ENCODE measurements at places on chromosomes 12 and 14.

DNA sequence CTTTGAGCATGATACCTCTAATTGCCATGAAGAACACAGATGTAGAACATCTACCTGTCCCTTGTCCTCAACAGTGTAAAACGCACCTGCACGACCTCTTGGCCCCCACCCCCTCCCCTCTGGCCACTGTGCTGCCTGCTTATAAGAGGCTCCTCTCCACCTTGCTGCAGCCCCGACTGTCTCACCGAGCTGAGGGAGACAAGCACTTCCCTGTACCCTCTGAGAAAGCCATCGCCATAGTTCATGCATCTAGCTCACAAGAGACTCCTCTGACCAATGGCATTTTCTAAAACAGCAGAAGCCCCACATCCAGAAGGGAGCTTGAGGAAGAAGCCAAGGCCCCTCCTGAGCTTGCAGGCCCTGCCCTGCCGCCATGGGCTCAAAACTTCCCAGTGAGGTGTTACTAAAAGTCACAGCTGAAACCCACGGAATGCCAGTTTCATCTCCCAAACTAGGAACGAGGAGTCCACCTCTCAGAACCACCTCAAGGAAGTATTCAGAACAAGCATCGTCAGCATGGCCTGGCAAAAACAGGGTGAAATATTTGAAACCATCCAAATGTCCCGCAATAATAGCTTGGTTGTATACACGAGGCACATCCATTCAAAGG, 21.5 kb upstream of the ANO2 start:
- no peak for DNase-seq

DNA sequence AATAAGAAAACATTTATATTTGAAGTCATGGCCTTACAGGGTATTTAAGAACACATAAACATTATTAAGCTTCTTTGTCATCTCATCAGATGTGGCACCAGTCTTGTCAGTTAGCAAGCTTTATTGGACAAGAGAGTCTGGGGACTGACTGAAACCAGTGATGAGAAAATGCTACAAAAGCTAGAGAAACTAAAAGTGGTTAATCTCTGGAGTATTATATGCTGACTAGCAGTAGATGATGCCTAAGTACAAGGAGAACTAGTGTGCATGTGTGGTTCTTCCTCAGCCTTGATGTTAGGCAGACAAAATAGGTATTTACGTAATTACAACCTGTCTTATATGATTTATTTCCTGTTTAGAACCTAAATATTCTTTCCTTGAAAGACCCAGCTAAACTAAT, 176.5 kb downstream of the CPNE8 start:
- no peak for DNase-seq

GRCh38 chr12:33245434-33245833, 194.2 kb downstream of the SYT10 start:
- no peak for DNase-seq

DNA sequence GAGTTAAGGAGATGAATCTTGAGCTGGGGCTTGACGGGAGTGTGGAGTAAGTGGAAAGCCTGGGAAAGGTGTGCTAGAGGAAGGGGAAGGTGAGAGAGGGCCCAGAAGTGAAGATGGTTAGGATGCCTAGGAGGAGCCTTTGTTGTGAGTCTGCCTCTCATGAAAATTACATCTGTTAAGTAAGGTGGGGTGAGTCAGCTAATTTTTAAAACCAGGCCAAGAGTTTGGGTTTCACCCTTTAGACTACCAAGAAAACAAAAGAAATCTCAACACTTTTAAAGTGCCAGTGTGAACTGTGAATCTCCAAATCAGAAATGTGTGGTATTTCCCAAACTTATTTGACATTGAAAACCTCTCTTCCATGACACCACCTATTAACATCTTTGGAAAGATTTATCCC, 185.2 kb downstream of the CRADD start:
- DNase-seq = no peak

DNA sequence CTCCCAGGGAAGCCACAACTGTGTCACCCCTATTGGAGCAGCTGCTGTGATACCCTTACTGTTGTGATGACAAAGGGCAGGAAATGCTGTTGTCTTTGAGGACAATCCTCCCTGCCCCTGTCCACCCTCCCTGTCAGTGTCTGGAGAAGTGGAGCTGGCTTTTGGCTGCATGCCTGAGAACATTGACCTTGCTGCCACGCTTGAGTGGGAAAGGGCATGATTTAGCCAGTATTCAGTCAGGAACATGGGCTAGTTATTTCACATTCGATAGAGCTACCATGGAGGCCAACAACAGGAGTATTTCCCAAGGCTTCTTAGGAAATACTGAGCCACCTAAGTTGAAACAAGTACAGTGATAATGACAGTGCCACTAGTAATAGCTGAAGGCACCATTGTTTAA, 59.4 kb downstream of the MYRFL start:
- no peak for DNase-seq
